ENCODE measurements at places on chromosomes 4 and X.

- no peak for DNase-seq
- H3K36me3 ChIP-seq, result no peaks in the 10 kb centered on the region
- no peak overlapping the region for H3K4me3 ChIP-seq
- H3K4me1 ChIP-seq, result no peaks in the 10 kb centered on the region
Observed at GRCh38 chr4:138512756-138513155, 270.6 kb upstream of the SLC7A11 start.

DNA sequence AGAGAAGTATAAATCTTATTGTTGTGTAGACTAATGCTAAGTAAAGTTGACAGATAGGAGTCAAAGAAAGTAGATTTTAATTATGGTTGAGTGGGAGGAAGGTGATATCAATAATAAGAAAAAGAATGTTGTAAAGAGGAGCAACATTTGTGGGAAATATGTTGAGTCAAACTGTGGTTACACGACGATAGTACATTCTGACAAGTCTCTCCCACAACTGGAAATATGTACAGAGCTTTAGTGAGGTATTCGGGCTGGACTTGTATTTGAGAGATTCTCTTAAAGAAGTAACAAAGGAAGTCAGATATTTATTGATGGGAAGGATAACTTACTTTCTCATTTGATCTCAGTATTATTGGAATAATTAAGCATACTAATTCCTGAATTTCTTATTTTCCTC is 525.3 kb upstream of the MAGEB2 start:
- H3K4me3 ChIP-seq, result no peak overlapping the region
- no peaks in the 10 kb centered on the region for H3K4me1 ChIP-seq
- H3K36me3 ChIP-seq, result no peaks in the 10 kb centered on the region
- H3K27ac ChIP-seq, result no peak overlapping the region
- no peaks in the 10 kb centered on the region for H3K27me3 ChIP-seq

DNA sequence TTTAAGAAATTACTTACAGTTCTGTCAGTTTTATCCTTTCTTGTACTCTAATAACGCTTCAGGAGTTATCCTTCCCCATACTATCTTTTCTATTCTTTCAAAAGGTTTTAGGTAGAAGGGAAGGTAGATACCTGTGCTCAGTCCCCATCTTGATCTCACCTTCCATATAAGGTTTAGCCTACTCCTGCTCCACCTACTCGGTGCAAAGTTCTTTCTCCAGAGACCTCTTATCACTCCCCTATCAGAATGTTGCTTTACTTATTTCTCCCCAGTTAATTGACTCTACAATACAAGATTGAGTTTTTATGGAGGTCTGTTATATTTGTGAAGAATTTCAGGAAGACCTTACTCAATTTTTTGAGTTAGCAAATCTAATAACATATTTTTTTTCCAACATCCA is 33.9 kb downstream of the SPRY1 start:
- peaks cover 2% of the 10 kb centered on the region for H3K36me3 ChIP-seq
- H3K27ac ChIP-seq, result no peak overlapping the region
- no peak overlapping the region for H3K4me3 ChIP-seq
- peaks cover 3% of the 10 kb centered on the region for H3K4me1 ChIP-seq

GRCh38 chr4:182019148-182019652 is 224.0 kb upstream of the TENM3 start:
- H3K36me3 ChIP-seq, result no peaks in the 10 kb centered on the region
- DNase-seq, result no peak
- no peaks in the 10 kb centered on the region for H3K4me1 ChIP-seq
- no peak overlapping the region for H3K4me3 ChIP-seq
- peaks cover 1% of the 10 kb centered on the region for H3K27me3 ChIP-seq
- no peak overlapping the region for H3K27ac ChIP-seq

DNA sequence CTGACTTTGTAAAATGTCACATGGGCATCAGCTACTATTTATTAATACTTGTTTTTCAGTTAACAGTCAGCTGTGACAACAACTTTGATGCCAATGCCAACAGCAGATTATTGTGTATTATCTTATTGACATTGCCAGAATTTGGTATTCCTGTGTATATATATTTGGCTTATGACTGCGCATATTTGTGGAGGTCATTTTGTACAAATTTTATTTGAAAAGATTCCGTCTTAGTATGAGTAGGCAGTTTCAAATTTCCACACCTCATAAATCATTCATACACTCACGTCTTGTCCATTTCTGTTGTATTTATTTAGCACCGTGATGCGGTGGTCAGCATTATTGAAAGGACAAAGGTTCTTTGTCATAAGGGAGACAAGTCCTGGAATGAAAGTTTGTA is 558.2 kb upstream of the NDST4 start:
- no peaks in the 10 kb centered on the region for H3K36me3 ChIP-seq
- no peak overlapping the region for H3K27ac ChIP-seq
- no peaks in the 10 kb centered on the region for H3K4me1 ChIP-seq
- H3K27me3 ChIP-seq, result no peaks in the 10 kb centered on the region
- DNase-seq, result no peak
